SW 1271 (cell line): ENCODE measurements at places on chromosomes 4 and X.

GRCh38 chr4:24764345-24764744 lies 31.0 kb upstream of the SOD3 start:
- no peak for DNase-seq

- DNase-seq, result no peak
These were observed 626 bp downstream of the TBC1D1 start for GRCh38 chr4:37891260-37892159.

- DNase-seq, result no peak
These were observed 20.2 kb downstream of the ZDHHC9 start for GRCh38 chrX:129823522-129823921.

- DNase-seq, result no peak
These were observed 7.1 kb downstream of the SLC49A3 start for GRCh38 chr4:681736-682451.

- DNase-seq, result no peak
These were observed 340.0 kb upstream of the RASGEF1B start for GRCh38 chr4:81811562-81812293.

- no peak for DNase-seq
These were observed 8.1 kb upstream of the HSD17B13 start for GRCh38 chr4:87330761-87331160.

GRCh38 chrX:153735274-153735673 lies 10.6 kb downstream of the ABCD1 start:
- no peak for DNase-seq

GRCh38 chr4:147617841-147618691 lies 869 bp downstream of the TMEM184C start:
- no peak for DNase-seq

DNA sequence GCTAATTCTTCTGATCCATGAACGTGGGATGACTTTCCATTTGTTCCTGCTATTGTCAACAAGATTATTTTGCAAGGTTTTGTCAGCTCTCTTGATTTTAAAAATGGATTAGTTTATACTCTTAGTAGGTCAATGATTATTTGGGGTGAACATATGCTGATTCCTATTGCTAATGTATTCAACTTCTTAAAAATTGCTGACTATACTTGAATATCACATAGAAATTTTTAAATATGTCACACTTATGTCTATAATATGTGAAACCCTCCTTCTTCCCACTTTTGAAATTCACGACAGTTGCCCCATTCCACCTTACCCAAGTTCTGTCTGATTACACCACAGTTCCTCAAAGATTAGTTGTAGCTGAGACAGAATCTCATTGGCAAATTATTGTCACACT lies 465.7 kb upstream of the TENM3 start:
- no peak for DNase-seq

GRCh38 chrX:70087857-70088630 lies 25.8 kb downstream of the OTUD6A start:
- no peak for DNase-seq

DNA sequence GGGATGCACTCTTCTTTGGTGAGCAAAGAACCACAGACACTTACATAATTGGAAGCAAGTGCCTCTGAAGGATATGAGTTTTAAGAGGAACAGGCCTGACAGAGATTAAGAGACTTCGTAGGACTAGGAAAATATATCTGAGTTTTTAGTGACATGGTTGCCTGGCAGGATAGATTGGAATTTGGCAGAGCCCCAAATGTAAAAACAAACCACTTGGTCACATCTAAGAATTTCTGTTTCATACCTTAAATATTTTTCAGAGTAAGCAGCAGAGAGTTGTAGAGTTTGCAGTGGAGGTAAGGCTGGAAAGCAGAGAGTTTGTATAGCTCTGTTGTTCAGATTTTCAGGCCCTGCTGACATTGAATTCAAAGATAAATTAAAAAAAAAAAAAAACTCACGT lies 150.1 kb upstream of the MAGEB2 start:
- DNase-seq, result no peak

- no peak for DNase-seq
These were observed 1639.3 kb downstream of the RPA4 start for GRCh38 chrX:98523026-98523425.
